Large intestine (tissue), 12 donors: ENCODE measurements at places on chromosomes 3 and 15. TPM values are rescaled to one million over a fixed set of nuclear protein-coding genes. Genes with fewer than 3 reads are reported as not detected.

GRCh38 chr3:13638927-13639326 lies 90.0 kb downstream of the FBLN2 start:
- no peak for DNase-seq
- no peaks in the 10 kb centered on the region for H3K36me3 ChIP-seq
- H3K27me3 ChIP-seq = peaks cover 2% of the 10 kb centered on the region
- H3K27ac ChIP-seq = no peak overlapping the region
- no peaks in the 10 kb centered on the region for H3K4me1 ChIP-seq

DNA sequence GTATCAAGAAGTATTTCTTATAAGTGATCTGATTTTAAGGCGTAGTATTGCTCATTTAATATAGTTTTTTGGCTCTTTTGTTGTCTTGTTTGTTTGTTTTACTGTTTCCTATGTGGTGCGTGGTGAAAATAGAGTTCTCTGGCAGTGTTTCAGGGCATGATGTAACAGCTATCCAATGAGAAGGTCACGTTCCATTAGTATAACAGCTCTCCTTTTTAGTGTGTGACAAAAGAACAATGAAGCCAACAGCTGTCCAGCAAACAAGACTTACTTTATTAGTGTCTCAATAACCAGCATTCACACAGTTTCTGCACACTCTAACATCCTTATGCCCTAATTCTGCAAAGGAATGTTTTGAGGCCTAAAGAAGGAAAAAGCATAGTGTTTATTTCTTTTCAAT lies 127.9 kb downstream of the SLC25A26 start:
- H3K4me3 ChIP-seq = no peak overlapping the region
- no peaks in the 10 kb centered on the region for H3K36me3 ChIP-seq
- no peaks in the 10 kb centered on the region for H3K27me3 ChIP-seq
- DNase-seq = no peak

HACD2 gene
- polyA plus RNA-seq = 75.2 TPM

GOLGA8G gene
- polyA plus RNA-seq = not detected

GRCh38 chr3:50302095-50303012 lies 1.0 kb downstream of the HYAL1 start:
- no peak for DNase-seq
- peak overlapping the region; percentile 49 for H3K27ac ChIP-seq
- no peaks in the 10 kb centered on the region for H3K27me3 ChIP-seq
- H3K4me3 ChIP-seq = no peak overlapping the region
- no peaks in the 10 kb centered on the region for H3K36me3 ChIP-seq
